ENCODE measurements at places on chromosomes 6 and 20.

- no peak for DNase-seq
Observed at GRCh38 chr6:35080016-35080680, 61.0 kb downstream of the TCP11 start.

DNA sequence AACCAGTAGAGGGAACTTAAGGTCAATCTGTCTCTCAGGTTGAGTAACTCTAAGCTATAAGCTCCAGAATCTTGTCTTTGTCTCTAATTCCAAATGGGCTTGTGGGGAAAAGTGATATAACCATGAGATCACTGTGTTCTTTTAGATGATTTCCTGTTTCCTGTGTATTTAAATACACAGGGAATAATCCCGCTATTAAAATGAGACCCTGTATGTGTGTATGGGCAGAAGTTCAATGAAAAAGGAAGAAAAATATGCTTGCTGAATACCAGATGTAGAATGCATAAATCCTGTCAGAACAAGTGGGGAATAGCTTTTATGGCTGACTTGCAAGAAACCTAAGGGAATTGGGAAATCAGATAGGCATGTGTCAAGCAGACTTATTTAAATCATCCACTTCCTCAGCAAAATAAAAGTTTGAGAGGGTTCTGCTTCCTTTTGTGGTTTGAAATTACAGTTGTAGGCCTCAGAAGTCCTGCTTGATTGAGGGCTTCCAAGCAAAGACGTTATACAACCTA is 164.7 kb upstream of the PDE7B start:
- no peak for DNase-seq

- DNase-seq: no peak
Observed at GRCh38 chr6:12848964-12849808, 132.6 kb downstream of the PHACTR1 start.

- no peak for DNase-seq
Observed at GRCh38 chr6:135062735-135063134, 8.1 kb upstream of the HBS1L start.

DNA sequence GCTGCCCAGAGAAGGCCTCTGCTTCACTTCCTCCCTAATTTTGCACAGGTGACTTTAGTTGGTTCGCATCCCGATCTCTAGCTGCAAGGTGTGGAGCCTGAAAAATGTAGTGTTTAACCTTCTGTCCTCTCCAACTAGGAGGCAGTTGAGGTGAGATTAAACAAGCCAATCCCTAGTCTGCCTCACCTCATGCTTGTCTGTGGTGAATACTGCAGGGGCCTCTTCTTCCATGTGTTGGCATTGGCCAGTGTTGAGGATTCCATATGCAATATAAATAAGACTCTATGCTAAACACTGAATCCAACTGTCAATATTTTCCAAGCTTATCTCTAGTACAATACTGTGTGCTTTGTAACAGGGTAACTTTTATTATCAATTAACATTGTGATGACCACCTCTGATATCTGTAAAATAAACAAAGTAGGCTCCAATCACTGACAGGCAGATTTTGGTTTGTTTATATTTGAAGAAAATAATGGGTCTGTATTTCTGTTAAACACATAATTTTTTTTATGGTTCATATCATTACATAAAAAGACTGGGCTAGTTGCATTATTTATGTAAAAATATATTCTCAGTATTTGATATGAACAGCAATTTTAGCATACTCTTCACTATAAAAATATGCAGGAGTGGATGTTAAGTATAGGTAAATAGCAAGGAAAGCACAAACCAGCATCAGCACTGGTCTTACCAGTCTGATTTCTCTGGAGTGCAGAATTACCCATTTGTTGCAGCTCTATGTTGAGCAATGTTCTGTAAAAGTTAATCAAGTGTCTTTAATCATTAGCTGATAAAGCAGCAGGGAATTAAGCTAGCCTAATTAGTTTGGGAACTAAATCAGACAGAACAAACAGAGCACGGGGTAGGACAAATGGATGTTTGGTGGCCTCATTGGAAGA is 74.0 kb downstream of the ANKRD6 start:
- DNase-seq: no peak

DNA sequence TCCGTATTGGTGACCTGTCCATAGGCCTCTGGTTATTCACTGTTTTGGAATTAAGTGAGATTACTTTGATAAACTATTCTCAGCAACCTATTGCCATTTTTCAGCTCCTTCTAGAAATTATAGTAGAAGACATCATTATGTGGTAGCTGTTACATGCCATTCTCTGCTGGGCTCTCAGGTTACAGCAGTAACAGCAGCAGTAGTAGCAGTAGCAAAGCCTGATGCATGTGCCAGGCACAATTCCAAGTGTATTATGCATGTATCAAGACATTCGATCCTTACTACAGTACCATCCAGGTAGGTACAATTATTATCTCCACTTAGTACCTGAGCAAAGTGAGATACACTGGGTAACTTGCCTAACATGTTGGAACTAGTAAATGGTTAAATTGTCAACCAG is 74.3 kb downstream of the RPS12 start:
- DNase-seq: no peak

- no peak for DNase-seq
Observed at GRCh38 chr20:35491823-35492222, 36.4 kb downstream of the CEP250 start.

DNA sequence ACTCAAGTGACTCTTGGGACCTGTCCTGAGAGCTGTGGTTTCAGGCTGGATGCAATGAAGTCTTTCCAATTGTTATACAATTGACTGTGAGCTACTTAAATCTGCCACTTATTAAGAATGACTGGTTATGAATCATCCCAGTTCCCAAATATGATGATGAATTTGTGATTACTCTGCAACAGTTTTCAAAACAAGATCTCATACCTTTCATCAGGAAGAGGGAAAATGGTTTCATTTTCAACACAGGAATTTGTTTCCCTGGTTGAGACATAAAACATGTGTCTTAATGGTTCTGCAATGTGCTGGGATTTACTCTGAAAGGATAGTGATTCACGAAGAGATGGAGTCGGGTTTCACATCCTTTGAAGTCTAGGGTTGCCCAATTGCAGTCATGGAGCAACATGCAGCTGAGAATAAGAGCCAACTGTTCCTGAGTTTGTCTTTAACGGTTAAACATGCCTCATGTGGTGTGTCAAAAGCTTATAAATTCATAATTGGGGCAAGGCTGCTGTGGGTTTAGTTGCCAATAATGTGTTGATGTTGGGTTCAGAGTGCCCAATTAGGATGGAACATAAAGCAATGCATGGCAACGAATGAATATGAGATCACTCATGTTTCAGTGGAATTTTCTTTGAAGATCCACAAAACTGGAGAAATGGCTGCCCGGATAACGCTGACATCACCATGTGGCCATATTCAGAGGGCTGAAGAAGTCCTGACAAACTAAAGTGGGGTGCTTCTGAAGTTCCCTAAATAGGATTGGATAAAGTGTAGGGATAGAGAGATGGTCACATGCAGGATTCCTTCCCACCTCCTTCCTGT is 41.0 kb downstream of the CYP24A1 start:
- no peak for DNase-seq

GRCh38 chr6:139257821-139258398 is 33.9 kb downstream of the TXLNB start:
- DNase-seq: no peak

DNA sequence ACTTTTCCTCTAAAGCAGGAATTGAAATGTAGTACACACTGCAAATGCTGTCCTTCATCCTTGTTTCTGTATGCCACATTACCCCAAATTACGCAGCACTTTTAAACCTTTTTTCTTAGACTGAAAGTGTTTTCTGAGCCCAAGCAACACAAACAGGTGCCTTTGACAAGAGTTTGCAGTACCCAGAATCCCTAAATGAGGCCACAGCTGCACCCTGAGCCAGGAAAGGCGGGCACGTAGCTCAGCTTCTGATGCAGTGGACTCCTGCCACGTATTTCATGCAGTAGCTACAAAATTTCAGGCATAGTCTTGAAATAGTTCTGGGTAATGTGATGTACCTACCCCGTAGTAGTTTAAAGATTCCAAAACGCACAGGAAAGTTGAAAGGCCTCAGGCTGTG is 31.0 kb upstream of the CLDN20 start:
- no peak for DNase-seq

- DNase-seq: no peak
Observed at GRCh38 chr6:143222801-143223231, 162.1 kb downstream of the AIG1 start.

GRCh38 chr20:46978951-46979491 is 84.4 kb downstream of the EYA2 start:
- no peak for DNase-seq

- DNase-seq: no peak
Observed at GRCh38 chr6:135568379-135568778, 70.8 kb upstream of the AHI1 start.

DNA sequence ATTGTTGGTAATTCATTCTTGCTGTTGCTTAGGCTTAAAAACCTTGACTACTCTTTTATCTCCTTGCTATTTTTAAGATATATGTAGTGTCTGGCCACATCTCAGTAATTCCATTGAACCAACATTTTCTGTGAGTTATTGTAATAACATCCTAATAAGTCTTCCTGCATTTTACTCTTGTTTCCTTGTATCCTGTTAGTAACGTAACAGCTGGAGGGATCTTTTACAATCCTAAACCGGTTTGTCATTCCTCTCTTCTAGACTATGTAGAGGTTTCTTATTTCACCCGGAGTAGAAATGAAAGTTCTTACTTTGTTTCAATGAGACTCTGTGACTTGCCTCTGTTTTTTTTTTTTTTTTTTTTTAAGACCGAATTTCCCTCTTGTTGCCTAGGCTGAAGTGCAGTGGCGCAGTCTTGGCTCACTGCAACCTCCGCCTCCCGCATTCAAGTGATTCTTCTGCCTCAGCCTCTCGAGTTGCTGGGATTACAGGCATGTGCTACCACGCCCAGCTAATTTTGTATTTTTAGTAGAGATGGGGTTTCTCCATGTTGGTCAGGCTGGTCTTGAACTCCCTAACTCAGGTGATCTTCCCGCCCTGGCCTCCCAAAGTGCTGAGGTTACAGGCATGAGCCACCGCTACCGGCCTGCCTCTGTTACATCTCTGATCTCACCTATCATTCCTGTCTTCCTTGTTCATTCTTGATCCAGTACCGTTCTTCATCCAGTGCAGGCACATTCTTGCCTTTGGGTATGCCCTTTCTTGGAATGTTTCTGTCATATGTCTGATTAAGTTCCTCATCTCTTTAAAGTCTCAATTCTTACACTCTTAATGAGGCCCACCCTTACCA is 44.7 kb downstream of the NCOA3 start:
- no peak for DNase-seq

DNA sequence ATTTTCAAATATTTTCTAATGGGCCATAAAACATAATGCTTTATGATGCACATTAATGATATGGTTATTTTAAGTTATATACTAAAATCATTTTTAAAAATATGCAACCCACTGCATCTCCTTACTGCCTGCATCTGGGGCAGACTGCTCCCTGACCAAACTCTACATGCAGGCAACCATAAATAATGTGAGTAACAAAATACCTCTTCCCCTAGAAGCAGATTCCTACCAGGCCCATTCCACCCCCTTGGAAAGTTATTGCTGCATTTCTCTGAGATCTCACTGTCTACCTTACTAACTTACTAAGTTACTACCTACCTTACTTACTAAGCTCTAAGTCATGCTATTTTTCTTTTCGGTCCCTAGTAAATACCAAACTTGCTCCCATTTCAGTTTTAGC is 71.8 kb downstream of the ATG5 start:
- DNase-seq: no peak

DNA sequence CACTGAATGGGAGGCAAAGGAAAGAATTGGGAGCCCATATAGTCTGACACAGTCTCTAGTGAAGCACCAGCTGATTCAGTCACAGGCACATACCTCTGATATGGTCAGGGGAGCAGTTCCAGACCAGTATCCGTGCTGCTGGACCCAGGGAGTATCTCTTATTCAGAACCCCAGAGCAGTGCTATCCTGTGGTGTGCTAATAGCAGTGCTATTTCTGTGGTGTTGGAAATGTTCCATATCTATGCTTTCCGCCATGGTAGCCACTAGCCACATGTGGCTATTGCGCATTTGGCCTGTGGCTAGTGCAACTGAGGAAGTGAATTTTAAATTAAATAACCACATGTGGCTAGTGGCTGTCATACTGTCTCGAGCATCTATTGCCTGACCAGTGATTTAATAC is 11.0 kb downstream of the SCUBE3 start:
- DNase-seq: no peak

DNA sequence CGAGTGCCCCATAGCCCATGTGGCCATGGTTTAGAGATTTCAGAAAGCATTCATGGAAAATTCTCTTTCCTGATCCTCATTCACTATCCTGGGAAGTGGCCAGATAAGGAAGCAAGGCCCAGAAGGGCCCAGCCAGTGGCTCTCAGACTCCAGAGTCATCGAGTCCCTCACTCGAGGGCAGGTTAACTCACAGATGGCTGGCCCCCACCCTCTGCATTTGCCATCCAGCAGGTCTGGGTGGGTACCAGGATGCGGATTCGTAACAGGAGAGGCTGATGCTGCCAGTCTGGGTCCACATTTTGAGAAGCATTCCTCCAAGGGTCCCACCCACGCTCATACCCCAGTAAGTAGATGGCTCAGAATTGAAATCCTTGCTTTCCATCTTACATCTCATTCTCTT is 3.8 kb upstream of the SSTR4 start:
- no peak for DNase-seq

- DNase-seq: no peak
Observed at GRCh38 chr6:43125555-43125954, 45.5 kb upstream of the SRF start.

DNA sequence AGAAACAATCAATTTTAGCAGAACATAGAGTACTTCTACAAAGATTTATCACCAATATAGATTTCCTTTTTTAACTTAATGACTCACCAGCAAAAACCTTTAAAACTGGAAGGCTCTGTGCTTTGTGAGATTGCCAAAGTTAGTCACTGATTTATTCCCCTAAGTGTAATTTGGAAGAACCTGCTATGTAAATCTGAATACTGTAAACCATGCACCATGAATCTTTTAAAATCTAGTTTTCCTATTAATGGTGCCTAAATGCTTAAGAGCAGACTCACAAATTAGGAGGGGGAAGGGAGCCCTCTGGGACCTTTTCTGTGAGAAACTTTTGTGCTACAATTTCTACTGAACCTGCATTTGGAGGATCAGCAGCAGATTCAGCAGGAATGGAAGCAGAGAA is 57.8 kb upstream of the PNRC1 start:
- DNase-seq: no peak

GRCh38 chr6:97222903-97223302 is 60.1 kb downstream of the MMS22L start:
- no peak for DNase-seq

GRCh38 chr6:85431271-85431670 is 18.6 kb upstream of the NT5E start:
- no peak for DNase-seq

GRCh38 chr6:130466052-130466747 is 100.4 kb downstream of the TMEM200A start:
- no peak for DNase-seq
